ENCODE measurements at places on chromosomes 5 and 9.
A peak's percentile ranks its signal among the peaks of the same experiment; 100 is the strongest.

GRCh38 chr5:90173299-90174030, 236.1 kb downstream of the CETN3 start:
- no peak for DNase-seq

GRCh38 chr5:106205916-106206571, 1464.7 kb downstream of the EFNA5 start:
- DNase-seq = no peak

GRCh38 chr5:39475881-39476842, 51.4 kb upstream of the DAB2 start:
- DNase-seq = no peak

- DNase-seq = peak; percentile 90
Observed at GRCh38 chr5:173714551-173715428, 98.3 kb upstream of the BOD1 start.

- no peak for DNase-seq
Observed at GRCh38 chr5:138961221-138961620, 86.1 kb upstream of the LRRTM2 start.

DNA sequence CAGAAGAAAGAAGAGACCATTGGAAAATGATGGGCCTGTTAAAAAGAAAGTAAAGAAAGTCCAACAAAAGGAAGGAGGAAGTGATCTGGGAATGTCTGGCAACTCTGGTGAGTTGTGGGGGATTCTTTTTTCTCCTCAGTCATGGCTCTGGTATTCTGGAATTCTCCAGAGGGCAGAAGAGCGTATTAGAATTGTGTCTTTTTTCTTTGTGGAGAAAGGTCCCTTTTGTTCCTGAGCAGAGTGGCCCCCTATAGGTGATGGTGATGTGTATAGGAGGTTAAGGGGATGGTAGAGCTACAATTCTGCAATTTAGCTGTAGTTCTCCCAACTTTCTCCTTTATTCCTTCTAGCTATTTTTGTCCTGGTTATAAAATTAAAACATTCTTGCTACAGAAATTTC, 1.6 kb upstream of the DHFR start:
- DNase-seq = peak; percentile 12

- no peak for DNase-seq
Observed at GRCh38 chr9:72006501-72006900, 53.9 kb downstream of the C9orf57 start.

DNA sequence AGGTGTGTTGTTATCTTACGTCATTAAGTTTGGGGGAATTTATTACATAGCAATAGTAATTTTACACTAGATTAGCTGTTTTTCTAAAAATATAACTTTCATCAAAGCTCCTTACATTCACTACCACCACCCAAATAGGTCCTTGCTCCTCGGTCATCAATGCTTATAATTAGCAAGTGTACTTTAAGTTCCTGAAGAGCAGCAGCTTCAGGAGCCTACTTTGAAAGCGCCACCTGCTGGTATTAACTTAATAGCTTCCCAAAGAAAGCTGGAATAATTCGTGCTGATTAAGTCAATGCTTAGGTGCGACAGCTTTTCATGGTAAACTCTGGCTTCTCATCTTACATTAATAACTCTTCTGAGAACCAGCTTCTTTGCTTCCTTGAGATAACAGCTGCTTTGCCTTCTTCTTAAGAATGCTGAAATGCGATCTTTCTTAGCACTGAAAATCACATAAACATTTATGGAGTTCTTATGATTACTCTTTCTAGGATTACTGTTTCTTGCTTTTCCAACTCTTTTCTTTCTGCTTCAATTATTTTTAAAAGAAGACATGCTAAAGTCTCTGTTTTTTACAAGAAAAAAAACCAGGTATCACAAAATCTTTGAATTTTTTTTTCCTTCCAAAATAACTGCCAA, 10.0 kb upstream of the C5 start:
- DNase-seq = peak; percentile 73

GRCh38 chr9:34203275-34203991, 24.6 kb downstream of the UBAP1 start:
- no peak for DNase-seq

DNA sequence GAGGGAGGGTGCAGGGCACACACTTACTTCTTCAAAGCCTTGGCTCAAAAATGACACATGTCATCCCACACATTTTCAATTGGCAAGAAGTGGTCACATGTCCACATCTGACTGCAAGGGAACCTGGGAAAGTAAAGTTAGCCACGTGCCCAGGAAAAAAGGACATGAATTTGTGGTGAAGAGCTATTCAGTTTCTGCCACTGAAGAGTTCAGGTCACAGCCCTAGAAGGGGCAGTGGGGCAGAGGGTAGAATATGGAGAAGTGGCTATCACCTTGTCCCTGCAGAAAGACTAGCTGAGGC, 1.9 kb upstream of the RGS14 start:
- peak; percentile 56 for DNase-seq

- DNase-seq = no peak
Observed at GRCh38 chr9:86941197-86941596, 6.1 kb downstream of the GAS1 start.

DNA sequence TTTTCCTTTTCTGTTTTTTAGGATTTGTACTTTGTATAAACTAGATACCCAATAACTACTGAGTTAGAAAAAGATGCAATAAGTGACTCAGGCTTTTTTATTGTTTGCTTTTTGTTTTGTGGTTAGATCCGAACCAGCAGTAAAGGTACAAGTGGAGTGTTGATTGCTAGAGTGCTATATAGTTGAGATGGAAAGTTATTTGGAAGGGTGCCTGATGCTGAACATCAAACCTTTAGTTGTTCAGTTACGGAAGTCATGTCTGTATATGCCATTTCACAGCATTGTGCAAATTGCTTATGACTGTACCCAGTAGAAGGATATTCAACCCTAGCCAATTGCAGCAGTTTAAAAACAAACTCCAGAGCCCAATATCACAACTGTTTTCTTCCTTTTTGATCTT, 285.1 kb downstream of the MAT2B start:
- no peak for DNase-seq

GRCh38 chr9:109317979-109318741, 2.7 kb downstream of the EPB41L4B start:
- no peak for DNase-seq

GRCh38 chr9:117703537-117703936, 666 bp upstream of the TLR4 start:
- DNase-seq = no peak

DNA sequence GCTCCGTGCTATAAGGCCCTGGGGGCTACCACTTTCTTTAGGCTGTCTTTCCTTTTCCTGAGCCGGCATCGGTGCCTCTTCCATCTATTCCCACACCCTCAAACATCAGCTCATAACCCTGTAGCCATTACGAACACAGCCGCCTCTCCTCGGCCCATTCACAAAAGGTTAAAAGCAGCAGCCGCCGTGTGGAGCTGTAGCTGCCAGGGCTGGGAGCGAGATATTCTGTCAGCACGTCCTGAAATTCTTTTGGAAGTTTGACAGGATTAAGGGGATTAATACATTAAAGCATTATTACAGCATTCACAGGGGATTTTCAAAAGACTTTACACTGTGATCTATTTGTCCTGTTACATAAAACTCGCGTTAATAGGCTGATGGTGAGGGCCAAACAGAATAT, 428.2 kb downstream of the CDK5RAP2 start:
- DNase-seq = no peak

DNA sequence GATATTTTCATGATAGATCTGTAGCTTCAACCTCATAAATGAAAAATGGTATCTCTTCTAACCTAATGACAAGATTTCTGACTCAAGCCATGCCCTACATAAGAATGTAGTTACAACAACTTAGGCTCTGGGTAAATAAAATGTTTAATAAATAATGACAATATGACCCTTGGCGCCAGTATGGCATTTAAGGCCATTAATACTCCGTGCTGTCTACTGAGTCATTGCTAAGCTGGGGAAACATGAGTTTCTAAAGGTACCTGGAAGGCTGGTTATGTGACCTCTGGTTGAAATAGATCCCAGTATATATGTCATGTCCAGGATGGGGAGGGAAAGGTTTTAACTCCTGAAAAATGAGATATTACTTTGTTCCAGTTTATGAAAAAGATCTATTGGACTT, 58.0 kb upstream of the CEMIP2 start:
- DNase-seq = no peak

GRCh38 chr5:89397096-89397495, 514.1 kb upstream of the MEF2C start:
- peak; percentile 87 for DNase-seq

DNA sequence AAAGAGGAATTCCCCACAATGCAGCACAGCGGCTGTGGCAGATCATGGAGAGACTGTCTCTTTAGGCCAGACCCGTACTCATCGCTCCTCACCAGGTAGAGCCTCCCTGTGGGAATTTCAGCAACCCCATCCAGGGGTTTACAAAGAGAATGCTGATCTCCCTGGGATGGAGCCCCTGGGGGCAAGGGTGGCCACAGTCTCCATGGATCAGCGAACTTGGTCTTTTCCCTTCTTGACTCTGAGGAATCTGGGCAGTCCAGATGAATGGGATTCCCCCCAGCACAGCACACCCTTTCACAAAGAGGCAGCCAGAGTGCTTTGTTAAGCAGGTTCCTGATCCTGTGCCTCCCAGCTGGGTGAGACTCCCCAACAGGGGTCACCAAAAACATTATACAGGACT, 108.7 kb upstream of the RGMB start:
- no peak for DNase-seq

GRCh38 chr5:15700373-15700772, 200.4 kb downstream of the FBXL7 start:
- DNase-seq = no peak

- DNase-seq = no peak
Observed at GRCh38 chr9:36762958-36763357, 190.3 kb downstream of the MELK start.
